ENCODE measurements at places on chromosomes 5 and 9. TPM values are rescaled to one million over a fixed set of nuclear protein-coding genes. Genes with fewer than 3 reads are reported as not detected.

The CRB2 gene
- polyA plus RNA-seq = not detected

The PCDHGA7 gene
- polyA plus RNA-seq = 3.0 TPM

GRCh38 chr9:35650341-35651158 is at the start of gene SIT1:
Gene SIT1 (minus strand): TSS chr9:35650931. CDS start chr9:35650853, 78 bp downstream.
- no peak for DNase-seq
- H3K27ac ChIP-seq = no peak within 1 kb of the TSS
- no peaks in the 10 kb centered on the region for H3K36me3 ChIP-seq
- H3K4me3 ChIP-seq = no peak within 1 kb of the TSS
- H3K27me3 ChIP-seq = no peaks in the 10 kb centered on the region

DNA sequence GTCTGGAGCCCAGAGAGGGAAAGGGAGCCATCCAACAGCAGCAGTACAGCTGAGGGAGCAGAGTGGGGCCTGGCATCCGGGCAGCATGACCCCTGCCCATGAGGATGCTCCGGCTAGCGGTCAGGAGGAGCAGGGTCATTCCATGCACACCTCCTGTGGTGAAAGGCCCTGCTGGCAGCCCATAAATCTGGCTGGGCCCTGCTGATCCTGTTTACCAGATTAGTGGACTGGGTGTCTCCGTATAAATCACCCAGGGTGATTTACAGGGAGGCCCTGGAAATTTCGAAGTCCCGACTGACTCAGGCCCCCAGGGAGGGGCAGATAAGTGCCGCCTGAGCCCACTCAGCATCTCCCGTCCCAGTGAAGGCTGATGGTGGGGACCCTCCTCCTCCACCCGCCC is 117.6 kb upstream of the HAND1 start:
- H3K27ac ChIP-seq = no peak overlapping the region
- H3K4me1 ChIP-seq = no peaks in the 10 kb centered on the region
- no peaks in the 10 kb centered on the region for H3K36me3 ChIP-seq
- no peak for DNase-seq
- H3K27me3 ChIP-seq = no peaks in the 10 kb centered on the region
- H3K4me3 ChIP-seq = no peak overlapping the region

DNA sequence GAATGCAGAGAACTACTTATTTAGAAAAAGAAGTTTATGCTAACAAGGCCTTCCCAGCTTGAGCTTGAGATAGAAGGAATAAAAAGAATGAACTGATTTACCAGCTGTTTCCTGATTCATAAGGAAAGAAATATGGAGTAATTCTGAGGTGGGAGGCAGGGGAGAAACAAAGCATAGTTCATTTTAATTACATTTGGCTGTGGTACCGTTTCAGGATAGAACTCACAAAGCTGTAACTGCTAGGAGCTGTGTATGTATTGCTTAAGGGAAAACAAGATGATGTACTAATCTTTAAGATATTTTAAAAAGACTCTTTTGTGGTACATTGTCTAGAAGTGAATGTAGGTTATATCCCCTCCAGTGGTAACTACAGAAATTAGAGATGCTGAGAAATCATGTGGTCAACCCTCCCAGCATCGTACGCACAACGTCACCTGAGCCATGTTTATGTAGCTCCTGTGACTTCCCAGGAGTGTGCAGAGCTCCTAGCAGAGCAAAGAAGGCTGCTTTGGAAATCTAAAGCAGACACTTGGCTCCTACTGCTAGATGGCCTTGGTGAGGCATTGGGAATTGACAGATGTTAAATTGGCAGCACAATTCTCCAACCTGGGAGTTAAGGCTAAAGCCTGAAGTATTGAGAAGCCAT is 208.3 kb upstream of the VLDLR start:
- no peaks in the 10 kb centered on the region for H3K27me3 ChIP-seq
- H3K36me3 ChIP-seq = no peaks in the 10 kb centered on the region
- no peak for DNase-seq
- no peak overlapping the region for H3K27ac ChIP-seq

GRCh38 chr5:111142932-111143331 is 50.8 kb downstream of the WDR36 start:
- no peak overlapping the region for H3K4me3 ChIP-seq
- peak; percentile 35 for DNase-seq
- no peaks in the 10 kb centered on the region for H3K36me3 ChIP-seq
- H3K4me1 ChIP-seq = peaks cover 2% of the 10 kb centered on the region
- no peaks in the 10 kb centered on the region for H3K27me3 ChIP-seq
- no peak overlapping the region for H3K27ac ChIP-seq

Measured in fibroblast of lung (primary cell).